ENCODE measurements at places on chromosomes 5 and 9.

- DNase-seq: peak; percentile 58
These were observed 20.3 kb downstream of the NEK6 start for GRCh38 chr9:124278054-124278540.

GRCh38 chr5:81424728-81425127 lies 30.8 kb upstream of the ACOT12 start:
- DNase-seq: no peak

DNA sequence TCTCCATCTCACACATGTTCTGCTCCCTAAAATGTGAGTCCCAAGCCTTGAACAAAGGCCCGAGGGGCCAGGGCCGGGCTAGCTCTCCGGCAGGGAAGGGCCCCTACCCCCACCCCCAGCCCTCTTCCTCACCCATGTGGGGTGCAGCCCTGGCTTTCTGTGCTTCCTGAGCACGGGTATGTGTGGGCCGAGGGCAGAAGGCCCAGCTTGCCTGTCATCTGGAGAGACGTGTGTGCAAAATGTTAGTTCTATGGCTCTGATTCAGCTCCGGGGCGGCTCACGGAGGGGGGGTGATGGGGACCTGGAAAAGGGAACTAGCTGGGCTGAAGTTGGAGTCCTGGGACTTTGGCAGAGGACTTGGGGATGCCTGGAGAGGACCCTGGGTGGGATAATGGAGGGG lies 90.3 kb upstream of the ARAP3 start:
- DNase-seq: no peak

DNA sequence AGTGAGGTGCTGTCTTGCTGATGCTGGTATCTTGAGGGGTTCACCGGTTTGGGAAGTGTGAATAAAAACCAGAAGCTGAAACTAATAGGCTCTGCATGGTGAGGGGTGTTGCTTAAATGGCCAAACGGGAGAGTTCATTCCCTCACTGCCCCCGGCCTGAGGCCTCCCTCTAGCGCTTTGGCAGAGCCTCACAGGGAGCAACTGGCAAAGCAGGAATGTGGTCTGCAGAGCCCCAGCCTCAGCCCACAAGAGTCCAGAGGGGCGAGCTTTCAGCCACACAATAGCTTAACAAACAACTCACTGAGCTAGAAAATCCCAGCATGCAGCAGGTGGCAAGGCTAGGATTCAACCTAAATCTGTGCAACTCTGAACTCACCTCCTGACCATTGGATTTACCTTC lies 234.8 kb downstream of the MED10 start:
- DNase-seq: no peak

DNA sequence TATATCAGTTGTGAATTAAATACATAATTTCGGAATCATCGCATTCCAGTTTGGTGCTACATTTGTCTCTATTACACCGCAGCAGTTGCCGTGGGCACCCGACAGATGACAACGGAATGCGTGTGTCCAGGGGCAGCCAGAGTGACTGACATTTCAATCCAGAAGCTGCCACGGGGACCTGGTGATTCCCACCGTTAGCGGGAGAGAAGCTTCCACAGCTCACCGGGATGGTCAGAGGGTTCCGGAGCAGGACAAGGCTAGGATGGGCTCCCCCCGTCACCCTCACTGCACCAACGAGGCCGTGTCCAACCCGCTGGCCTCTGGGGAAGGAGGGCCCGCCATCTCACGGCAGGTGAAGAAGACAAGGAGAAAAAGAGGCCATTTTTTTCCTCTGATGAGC lies 86.8 kb downstream of the GTF3C4 start:
- no peak for DNase-seq

GRCh38 chr5:179817470-179817840 lies 3.2 kb upstream of the SQSTM1 start:
- no peak for DNase-seq

- DNase-seq: no peak
These were observed 7.6 kb upstream of the GPBP1 start for GRCh38 chr5:57166276-57166675.

GRCh38 chr5:105581988-105582690 lies 2019.5 kb upstream of the NUDT12 start:
- DNase-seq: no peak

DNA sequence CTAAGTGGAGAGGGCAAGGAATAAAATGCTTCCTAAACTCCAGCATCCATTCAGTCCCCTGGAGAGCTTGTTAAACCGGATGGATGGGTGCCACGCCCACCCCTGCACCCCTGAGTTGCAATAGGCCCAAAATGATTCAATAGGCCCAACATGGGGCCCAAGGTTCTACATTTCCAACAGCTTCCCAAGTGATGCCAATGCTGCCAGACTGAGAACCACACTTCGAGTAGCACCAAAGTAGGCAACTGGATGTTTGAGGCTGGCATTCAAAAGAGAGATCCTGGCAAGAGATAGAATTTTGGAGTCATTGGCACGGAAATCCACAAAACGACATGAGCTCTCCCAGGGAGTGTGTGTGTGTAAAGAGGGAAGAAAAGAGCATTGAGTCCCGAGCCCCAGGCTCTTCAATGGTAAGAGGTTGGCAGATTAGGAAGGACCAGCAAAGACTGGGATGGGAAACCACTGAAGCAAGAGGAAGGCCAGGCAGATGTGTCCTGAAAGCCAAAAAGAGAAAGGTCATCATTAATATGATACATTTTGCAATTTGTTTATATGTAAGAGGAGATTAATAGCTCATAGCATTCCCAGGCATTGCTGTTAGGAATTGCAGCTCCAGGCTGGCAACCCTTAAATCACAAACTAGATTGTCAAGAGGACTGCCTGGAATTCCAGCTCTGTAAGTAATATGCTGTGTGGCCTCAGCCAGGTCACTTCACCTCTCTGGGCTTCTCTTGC lies 130.6 kb downstream of the KCNIP1 start:
- no peak for DNase-seq

- no peak for DNase-seq
These were observed 20.2 kb upstream of the SPARC start for GRCh38 chr5:151706906-151707305.

GRCh38 chr5:31768046-31768445 lies 129.1 kb downstream of the PDZD2 start:
- no peak for DNase-seq

GRCh38 chr5:56808211-56808610 lies 7.1 kb upstream of the MAP3K1 start:
- no peak for DNase-seq

DNA sequence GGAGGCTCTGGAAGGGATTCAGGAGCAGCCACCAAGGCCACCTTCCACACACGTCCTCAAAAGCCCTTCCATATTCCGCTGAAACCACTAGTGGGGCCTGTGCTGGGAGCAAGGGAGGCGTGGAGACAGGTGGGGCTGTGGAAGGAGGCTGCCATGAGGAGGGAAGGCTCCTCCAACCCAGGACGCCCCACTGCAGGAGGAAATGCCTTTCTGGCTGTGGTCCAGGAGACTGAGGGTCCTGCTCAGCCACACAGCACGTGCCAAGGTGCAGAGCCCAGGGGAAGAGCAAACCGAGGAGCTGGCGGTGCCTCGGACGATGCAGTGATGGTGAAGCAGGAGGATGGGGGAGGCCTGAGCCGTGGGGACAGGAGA lies 49.5 kb downstream of the ADAMTS2 start:
- DNase-seq: no peak

DNA sequence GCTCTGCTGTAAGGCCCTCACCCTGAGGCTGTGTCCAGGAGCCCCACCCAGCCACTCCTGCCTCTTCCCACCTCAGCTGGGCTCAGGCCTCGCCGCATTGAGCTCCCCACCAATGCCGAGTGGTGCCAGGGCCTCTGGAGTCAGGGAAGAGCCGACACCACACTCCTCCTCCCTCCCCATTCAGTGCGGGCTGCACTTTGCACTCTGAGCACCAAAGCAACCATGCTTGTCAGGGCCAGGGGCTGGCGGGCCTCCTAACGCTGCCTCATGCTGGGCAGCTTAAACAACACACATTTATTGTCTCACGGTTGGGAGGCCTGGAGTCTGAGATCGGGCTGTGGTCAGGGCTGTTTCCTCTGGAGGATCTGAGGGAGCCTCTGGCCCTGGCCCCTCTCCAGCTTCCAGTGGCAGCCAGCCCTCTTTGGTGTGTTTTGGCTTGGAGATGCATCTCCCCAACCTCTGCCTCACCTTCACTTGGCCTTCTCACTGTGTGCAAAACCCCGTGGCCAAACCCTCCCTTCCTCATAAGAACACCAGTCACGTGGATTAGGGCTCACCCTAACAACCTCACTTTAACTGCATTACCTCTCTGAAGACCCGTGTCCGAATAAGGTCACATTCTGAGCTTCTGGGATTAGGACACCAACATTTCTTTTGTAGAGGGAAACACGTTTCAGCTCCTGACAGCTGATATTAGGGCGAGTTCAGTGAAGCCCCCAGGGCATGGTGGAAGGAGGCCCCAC lies 157.8 kb downstream of the MED10 start:
- no peak for DNase-seq

DNA sequence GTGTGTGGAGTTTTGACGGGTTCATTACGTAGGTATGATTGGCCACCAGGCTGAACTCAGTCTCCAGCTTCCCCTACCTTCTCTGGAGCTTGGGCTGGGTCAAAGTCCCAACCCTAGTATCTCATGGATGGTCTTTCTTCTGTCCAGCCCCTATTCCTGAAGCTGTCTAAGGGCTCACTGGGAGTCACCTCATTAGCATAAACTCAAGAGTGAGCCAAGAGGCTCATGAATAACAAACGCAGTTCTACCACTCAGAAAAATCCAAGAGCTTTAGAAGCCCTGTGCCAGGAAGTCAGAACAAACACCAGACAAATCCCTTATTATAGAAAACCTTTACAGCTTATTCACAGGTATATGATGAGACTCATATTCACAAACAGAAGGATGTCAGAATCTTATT lies 180.3 kb upstream of the NFIL3 start:
- DNase-seq: no peak

- DNase-seq: no peak
These were observed 12.8 kb downstream of the PTAR1 start for GRCh38 chr9:69746859-69747560.

- DNase-seq: peak; percentile 48
These were observed 21.0 kb downstream of the ANKH start for GRCh38 chr5:14850419-14851049.

- peak; percentile 68 for DNase-seq
These were observed 597 bp downstream of the NFIL3 start for GRCh38 chr9:91422758-91423711.

GRCh38 chr5:100623719-100624118 lies 88.5 kb downstream of the FAM174A start:
- peak; percentile 16 for DNase-seq

DNA sequence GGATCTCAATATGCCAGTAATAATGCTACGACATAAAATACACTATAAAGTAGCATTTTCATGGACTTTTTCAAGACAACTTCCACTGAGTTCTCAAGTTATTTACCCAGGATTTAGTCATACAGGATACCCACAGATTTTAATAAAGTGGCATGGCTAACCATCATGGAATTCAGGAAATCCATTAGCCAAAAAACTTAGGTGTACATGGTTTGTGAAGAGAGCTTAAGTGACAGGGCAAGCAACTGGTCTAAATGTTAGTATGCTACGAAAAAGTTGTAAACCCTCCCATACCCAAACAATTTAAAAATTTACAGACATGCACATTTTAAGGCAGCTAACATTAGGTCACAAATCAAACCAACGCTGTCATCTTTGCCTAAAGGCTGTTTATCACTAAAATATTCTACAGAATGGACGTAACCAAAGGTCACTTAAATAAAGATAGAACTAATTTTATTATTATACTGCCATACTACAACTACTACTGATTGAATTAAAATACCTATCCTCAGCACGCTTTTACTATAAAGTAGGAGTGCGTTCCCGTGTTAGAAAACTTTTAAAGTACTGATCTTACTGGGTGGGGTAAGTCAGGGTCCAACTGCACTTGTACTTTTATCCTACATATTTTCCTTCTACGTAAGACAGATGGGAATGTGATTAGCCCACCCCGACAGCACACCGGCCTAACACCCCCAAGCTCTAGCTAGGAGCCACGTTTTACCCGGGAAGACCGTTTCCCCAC lies 1.1 kb downstream of the UBTD2 start:
- DNase-seq: no peak

DNA sequence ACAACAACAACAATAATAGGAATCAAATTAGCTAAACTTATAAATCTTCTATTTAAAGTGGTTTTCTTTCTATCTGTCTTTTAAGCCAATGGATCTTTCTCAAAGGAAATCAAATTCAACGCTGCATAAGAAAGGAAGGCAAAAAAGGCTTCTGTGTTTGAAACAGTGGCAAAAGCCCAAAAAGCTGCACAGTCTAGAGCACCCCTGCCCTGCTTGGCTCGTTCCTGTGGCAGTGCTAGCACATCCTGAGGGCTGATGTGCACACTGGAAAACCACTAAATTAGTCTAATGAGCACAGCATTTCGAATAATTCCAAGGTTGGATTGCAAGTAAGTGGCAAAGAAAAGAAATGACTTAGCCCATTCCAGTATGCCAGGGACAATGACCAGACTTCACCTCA lies 80.7 kb downstream of the AP3B1 start:
- DNase-seq: no peak

DNA sequence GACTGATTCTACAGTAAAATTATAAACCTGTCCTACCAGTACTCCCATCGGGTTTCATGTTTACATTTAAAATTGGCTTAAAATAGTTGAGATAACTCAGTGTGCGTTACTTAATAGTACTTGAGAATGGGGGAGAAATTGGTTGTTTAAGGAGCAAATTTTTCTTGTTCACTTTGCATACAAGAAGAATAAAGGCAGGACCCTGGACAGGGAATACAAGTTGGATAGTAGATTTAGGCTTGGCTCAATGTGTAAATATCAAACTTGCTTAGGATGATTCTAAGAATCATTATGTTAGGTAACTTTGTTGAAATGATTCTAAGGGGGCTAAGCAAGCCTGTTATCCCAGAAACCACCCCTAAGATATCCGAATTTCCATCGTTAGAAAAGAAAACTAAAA lies 448.4 kb upstream of the TLE4 start:
- DNase-seq: no peak

GRCh38 chr9:4997196-4997595 lies 12.1 kb downstream of the JAK2 start:
- no peak for DNase-seq

GRCh38 chr5:124713595-124713994 lies 32.8 kb downstream of the ZNF608 start:
- no peak for DNase-seq

GRCh38 chr5:149745-150485 lies 41.4 kb upstream of the LRRC14B start:
- DNase-seq: no peak

DNA sequence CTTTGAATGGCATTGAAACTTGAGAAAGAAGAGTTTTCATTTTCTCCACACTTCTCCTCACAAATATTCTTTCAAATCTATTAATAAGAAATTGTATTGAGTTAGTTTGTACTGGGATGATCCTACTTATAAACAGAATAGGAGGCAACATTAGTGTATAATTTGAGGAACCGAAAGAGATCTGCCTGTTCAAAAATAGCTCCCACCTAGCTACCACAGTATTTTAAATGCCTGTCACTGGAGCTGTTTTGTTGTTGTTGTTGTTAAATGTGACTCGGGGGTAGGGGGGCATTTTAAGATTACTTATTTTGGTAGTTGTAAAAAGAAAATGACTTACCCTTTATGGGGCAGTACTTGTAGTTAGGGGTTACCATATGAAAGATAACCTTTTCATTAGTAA lies 20.1 kb upstream of the HAPLN1 start:
- DNase-seq: no peak

- DNase-seq: peak; percentile 23
These were observed 5.9 kb downstream of the DMRTA1 start for GRCh38 chr9:22452415-22453010.

GRCh38 chr5:57692582-57693487 lies 210.2 kb upstream of the ACTBL2 start:
- peak; percentile 12 for DNase-seq

GRCh38 chr5:13957032-13957645 lies 12.7 kb upstream of the DNAH5 start:
- DNase-seq: peak; percentile 10
